ENCODE measurements at places on chromosomes 6 and 20.

- peak overlapping the region; percentile 30 for H3K27ac ChIP-seq
- H3K27me3 ChIP-seq = no peaks in the 10 kb centered on the region
- peaks cover 38% of the 10 kb centered on the region for H3K4me1 ChIP-seq
- H3K4me3 ChIP-seq = no peak overlapping the region
- H3K36me3 ChIP-seq = no peaks in the 10 kb centered on the region
Observed at GRCh38 chr6:13611715-13612114, 3.4 kb upstream of the NOL7 start.

DNA sequence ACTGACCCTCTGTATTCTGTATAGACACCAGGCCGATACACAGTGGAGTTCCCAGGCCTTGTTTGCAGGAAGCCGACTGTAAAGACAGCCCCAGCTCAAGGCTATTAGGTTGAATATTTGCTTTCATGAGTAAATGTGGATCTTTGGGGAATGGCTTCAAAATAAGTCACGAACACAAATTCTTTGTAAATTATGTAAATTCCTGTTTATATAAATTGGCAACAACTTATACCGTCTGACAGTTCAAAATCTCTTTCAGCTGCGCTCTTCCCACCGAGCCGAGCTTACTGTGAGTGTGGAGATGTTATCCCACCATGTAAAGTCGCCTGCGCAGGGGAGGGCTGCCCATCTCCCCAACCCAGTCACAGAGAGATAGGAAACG, 24.7 kb downstream of the EDN3 start:
- H3K4me1 ChIP-seq = no peaks in the 10 kb centered on the region
- no peak for DNase-seq
- no peaks in the 10 kb centered on the region for H3K36me3 ChIP-seq

GRCh38 chr6:26172608-26172968, 85.4 kb downstream of the HFE start:
- H3K27ac ChIP-seq = peak overlapping the region; percentile 98
- H3K36me3 ChIP-seq = no peaks in the 10 kb centered on the region
- H3K4me1 ChIP-seq = peaks cover 15% of the 10 kb centered on the region
- peak; percentile 73 for DNase-seq
- no peaks in the 10 kb centered on the region for H3K27me3 ChIP-seq

GRCh38 chr6:89910902-89911240, 16.6 kb downstream of the GJA10 start:
- DNase-seq = peak; percentile 28
- no peaks in the 10 kb centered on the region for H3K36me3 ChIP-seq
- peaks cover 9% of the 10 kb centered on the region for H3K4me1 ChIP-seq
- H3K4me3 ChIP-seq = no peak overlapping the region
- no peaks in the 10 kb centered on the region for H3K27me3 ChIP-seq

DNA sequence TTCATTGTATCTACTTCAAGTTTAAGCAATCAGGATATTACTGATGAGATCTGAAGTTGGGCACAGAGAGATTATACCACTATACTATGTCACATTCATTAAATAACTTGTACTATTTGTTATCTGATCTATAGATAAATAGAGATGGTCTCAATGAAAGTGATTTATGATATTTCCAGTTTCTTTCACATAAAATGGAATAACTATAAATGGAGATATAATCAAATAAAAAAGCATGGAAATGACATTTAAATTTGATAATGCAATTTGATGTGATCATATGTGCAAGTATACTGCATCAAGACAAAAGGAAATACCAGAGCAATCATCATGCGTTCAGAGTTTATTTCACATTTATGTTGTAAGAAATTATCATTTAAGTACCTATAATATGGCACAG, 368.9 kb downstream of the PKHD1 start:
- no peaks in the 10 kb centered on the region for H3K27me3 ChIP-seq
- no peak overlapping the region for H3K27ac ChIP-seq
- H3K36me3 ChIP-seq = no peaks in the 10 kb centered on the region
- no peak for DNase-seq

- H3K4me1 ChIP-seq = peaks cover 3% of the 10 kb centered on the region
- no peak for DNase-seq
- no peaks in the 10 kb centered on the region for H3K36me3 ChIP-seq
Observed at GRCh38 chr6:142937986-142938385, 7.0 kb downstream of the HIVEP2 start.

GRCh38 chr20:20894280-20894679, 181.8 kb upstream of the RALGAPA2 start:
- H3K27me3 ChIP-seq = peaks cover 8% of the 10 kb centered on the region
- no peak for DNase-seq
- no peak overlapping the region for H3K4me3 ChIP-seq

GRCh38 chr6:55208478-55209458, 34.5 kb downstream of the HCRTR2 start:
- DNase-seq = no peak
- no peaks in the 10 kb centered on the region for H3K4me1 ChIP-seq
- no peak overlapping the region for H3K27ac ChIP-seq
- no peaks in the 10 kb centered on the region for H3K27me3 ChIP-seq
- no peaks in the 10 kb centered on the region for H3K36me3 ChIP-seq

DNA sequence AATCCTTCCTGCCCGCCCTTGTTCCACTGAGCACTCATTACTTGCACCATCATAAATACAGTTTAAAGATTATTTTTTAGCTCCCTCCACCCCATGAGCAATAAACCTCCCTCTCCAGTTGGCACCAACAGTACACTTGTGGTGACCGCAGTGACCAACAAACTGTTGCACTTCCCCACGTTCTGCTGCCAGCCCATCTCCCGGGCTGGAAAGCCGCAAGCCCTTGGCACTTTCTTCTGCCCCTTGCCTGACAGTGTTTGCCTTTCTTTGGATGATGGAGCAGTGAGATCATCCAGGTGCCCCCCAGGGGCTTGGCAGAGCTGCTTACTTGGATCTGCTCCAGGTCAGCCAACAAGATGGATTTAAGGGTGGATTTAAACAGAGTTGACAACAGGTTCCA, 21.6 kb downstream of the KCNB1 start:
- no peaks in the 10 kb centered on the region for H3K4me1 ChIP-seq
- no peak overlapping the region for H3K4me3 ChIP-seq
- H3K27ac ChIP-seq = no peak overlapping the region
- no peaks in the 10 kb centered on the region for H3K27me3 ChIP-seq
- DNase-seq = no peak
- H3K36me3 ChIP-seq = no peaks in the 10 kb centered on the region

DNA sequence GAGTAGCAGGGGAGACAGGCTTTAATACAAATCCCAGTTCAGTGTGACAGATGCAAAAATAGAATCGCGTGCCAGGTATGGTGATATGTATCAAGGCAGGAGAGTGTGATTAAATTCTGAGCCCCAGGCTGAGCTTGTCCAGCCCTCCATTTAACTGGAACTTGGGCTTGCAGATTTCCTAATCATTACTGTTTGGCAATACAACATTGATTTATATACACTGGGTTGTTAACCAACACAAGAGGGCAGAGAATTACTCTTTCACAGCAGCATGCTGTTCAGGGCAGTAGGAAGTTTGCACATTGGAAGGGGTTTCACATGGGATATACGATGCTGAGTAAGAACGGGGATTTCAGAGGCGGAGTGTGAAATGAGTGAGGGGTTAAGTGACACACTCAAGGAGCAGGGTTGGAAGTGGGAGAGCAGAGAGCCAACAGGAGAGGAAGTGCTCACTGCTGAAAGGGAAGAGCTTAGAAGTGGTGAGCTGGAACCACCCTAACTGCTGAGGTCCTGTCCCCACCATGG, 70.8 kb upstream of the ATXN1 start:
- no peak overlapping the region for H3K27ac ChIP-seq
- H3K4me3 ChIP-seq = no peak overlapping the region
- no peaks in the 10 kb centered on the region for H3K36me3 ChIP-seq
- peaks cover 13% of the 10 kb centered on the region for H3K4me1 ChIP-seq

GRCh38 chr6:167409079-167409478, 84.2 kb downstream of the TTLL2 start:
- no peak for DNase-seq
- peaks cover 2% of the 10 kb centered on the region for H3K27me3 ChIP-seq
- H3K4me3 ChIP-seq = no peak overlapping the region
- no peak overlapping the region for H3K27ac ChIP-seq
- H3K4me1 ChIP-seq = no peaks in the 10 kb centered on the region
- no peaks in the 10 kb centered on the region for H3K36me3 ChIP-seq

- H3K36me3 ChIP-seq = no peaks in the 10 kb centered on the region
- no peak for DNase-seq
- peaks cover 11% of the 10 kb centered on the region for H3K4me1 ChIP-seq
- H3K4me3 ChIP-seq = no peak overlapping the region
Observed at GRCh38 chr6:13491538-13491937, 4.1 kb upstream of the GFOD1 start.

GRCh38 chr20:7714549-7714948, 225.7 kb downstream of the HAO1 start:
- DNase-seq = no peak
- no peaks in the 10 kb centered on the region for H3K4me1 ChIP-seq
- no peaks in the 10 kb centered on the region for H3K27me3 ChIP-seq
- H3K4me3 ChIP-seq = no peak overlapping the region
- H3K36me3 ChIP-seq = no peaks in the 10 kb centered on the region
- no peak overlapping the region for H3K27ac ChIP-seq

- no peak overlapping the region for H3K27ac ChIP-seq
- no peaks in the 10 kb centered on the region for H3K27me3 ChIP-seq
- peak; percentile 59 for DNase-seq
Observed at GRCh38 chr6:89368107-89368506, 15.6 kb upstream of the UBE2J1 start.

DNA sequence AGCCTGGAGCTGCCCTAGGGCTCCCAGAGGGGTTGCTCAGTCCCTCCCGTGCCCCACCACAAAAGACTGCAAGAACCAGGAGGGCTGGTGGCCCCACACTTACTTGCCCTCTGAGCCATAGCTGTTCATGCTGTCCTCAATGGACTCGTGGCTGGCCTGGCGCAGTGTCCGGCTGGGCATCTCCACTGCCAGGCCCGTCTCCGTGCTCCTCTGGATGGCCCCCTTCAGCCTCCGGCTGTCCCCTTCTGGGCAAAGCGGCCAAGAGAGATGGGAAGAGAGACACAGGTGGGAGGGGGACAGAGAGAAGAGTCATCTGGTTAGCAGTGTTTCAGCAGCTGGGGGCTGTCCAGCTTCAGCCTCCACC, 25.5 kb downstream of the KCNK15 start:
- DNase-seq = no peak
- H3K4me1 ChIP-seq = no peaks in the 10 kb centered on the region
- no peak overlapping the region for H3K4me3 ChIP-seq
- H3K27ac ChIP-seq = no peak overlapping the region

DNA sequence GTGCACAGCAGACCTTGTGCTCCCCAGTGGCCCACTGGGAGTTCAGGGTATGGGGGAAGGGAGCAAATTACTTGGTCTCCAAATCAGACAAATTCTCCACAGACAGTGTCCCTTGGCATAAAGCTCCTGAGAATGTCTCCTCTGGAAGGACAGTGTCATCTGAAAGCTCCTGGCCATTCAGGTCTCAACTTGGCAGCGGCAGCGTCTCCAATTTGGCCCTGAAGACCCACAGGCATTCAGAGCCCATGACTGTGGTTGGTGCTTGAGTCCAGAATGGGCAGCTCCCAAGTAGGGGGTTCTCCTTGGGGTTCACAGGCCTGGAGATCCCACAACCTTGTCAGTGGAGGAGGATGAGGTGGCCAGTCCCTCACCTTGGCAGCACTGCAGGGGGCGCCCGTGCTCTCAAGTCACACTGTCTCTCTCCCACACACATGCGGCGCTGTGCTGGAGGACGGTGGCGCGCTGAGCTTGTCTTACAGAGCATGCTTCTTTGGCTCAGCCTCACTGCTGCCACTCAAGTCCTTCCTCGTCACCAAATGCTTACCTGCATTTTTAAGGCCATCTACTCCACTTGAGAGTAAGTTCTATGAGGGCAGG, 20.7 kb downstream of the DYNLRB1 start:
- H3K27me3 ChIP-seq = no peaks in the 10 kb centered on the region
- no peak overlapping the region for H3K4me3 ChIP-seq
- H3K36me3 ChIP-seq = peaks cover 48% of the 10 kb centered on the region
- H3K27ac ChIP-seq = no peak overlapping the region
- no peak for DNase-seq

GRCh38 chr20:43444107-43444506, 13.6 kb upstream of the SRSF6 start:
- no peaks in the 10 kb centered on the region for H3K4me1 ChIP-seq
- H3K27ac ChIP-seq = no peak overlapping the region
- DNase-seq = no peak
- no peak overlapping the region for H3K4me3 ChIP-seq
- H3K27me3 ChIP-seq = no peaks in the 10 kb centered on the region
- no peaks in the 10 kb centered on the region for H3K36me3 ChIP-seq

DNA sequence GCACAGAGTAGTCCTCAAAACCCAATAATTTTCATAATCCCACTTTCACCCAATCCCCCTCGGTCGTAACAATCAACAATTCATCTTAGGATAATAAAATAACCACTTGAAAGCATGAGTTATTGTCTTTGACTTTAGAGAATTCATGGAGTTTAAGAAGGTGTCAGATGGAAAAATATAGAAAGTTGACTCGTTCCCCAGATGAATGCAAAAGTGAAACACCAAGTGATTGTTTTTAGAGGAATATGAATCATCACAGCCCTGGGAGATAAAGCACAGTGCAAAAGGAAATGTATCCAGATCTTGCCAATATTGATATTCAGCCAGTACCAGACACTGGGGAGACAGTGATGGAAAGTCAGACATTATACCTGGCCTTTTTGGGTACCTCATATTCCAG, 860.5 kb downstream of the DHX35 start:
- H3K4me3 ChIP-seq = no peak overlapping the region
- no peak overlapping the region for H3K27ac ChIP-seq
- H3K27me3 ChIP-seq = peaks cover 4% of the 10 kb centered on the region

DNA sequence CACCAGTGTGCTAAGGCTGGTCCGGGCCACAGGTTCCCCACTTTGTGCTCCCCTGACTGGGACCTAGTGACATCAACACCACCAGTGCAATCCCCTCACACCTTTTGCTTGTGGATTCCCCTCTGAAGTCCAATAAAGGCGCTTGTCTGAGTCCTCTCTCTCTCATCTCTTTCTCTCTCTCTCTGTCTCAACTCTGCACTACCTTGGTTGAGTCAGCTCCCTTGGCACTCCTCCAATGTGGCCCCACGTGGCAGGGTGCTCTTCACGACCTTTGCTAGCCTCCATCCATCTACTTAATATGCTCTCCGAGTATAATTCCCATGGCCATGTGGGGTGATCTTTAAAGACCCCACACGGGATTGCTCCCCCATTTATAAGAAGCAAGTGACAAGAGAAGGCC, 385.0 kb downstream of the CD83 start:
- H3K4me1 ChIP-seq = no peaks in the 10 kb centered on the region
- no peak for DNase-seq
- no peak overlapping the region for H3K27ac ChIP-seq
- H3K4me3 ChIP-seq = no peak overlapping the region
- H3K27me3 ChIP-seq = no peaks in the 10 kb centered on the region

DNA sequence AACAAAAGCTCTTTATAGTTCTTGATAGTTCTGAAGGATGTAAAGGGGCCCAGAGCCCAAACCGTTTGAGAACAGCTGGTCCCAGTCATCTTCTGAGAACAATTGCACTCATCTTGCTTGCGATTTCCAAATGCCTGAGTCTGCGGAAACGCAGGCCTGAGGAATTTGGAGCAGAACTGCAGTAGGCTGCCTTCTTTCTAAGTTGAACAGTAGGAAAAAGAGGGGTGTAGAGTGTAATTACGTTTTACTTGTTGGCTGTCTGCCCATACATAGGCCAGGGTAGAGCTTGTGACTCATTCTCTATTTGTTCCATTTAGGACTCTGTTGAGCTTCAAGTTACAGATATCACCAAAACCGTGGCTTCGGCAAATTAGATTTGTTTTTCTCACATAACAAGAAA, 42.0 kb upstream of the KIF16B start:
- no peaks in the 10 kb centered on the region for H3K27me3 ChIP-seq
- no peaks in the 10 kb centered on the region for H3K4me1 ChIP-seq
- no peak for DNase-seq
- no peak overlapping the region for H3K4me3 ChIP-seq

Measured in common myeloid progenitor, CD34-positive (primary cell).